ENCODE measurements at places on chromosomes 2 and 18.

DNA sequence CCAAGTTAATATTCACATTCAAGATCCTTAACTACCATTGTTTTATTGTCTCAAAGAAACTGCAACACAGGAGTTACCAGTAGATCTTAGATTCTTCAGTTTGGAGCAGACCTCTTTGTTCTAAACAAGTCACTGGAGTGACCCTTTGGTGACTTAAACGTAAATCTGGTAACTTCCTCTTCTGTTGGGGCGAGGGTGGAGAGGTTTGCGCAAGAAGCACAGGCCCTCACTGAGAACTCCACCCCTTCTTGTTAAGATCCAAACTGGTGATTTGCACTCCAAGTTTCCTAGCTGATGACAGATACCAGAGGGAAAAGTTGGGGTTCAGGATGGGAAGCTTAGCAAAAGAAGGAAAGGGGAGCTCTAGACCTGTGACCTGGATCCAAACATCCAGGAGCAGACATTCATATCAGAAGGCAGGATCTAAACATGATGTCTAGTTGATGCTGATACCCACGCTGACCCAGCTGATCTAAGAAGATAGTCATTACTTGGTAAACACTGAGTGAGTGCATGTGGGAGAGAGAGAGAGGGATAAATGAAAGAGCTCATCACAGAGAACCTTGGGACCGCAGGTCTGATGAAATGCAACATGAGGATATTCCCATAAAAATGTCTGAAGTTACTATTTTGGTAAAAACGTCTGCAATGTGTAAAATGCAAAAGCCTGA, 256.0 kb downstream of the CDH20 start:
- DNase-seq: no peak

GRCh38 chr2:24822049-24822706, 29.0 kb downstream of the CENPO start:
- no peak for DNase-seq

DNA sequence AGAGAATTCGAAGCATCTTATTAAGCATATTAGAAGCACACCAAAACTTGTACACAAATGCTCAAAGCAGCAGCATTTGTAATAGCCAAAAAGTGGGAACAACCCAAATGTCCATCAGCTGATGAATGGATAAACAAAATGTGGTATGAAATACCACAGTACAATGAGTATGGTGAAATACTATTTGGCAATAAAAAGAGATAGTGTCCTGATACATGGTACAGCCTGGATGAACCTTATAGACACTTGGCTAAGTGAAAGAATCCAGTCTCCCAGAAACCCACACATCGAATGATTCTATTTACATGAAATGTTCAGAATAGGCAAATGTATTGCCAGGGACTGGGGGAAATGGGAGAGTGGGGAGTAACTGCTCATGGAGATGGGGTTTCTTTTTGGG, 3.0 kb downstream of the SPATA3 start:
- DNase-seq: no peak

- DNase-seq: no peak
Measured at GRCh38 chr2:55732854-55733253, 39.2 kb upstream of the PNPT1 start.

- DNase-seq: no peak
Measured at GRCh38 chr2:233481368-233482142, 85.0 kb downstream of the USP40 start.

DNA sequence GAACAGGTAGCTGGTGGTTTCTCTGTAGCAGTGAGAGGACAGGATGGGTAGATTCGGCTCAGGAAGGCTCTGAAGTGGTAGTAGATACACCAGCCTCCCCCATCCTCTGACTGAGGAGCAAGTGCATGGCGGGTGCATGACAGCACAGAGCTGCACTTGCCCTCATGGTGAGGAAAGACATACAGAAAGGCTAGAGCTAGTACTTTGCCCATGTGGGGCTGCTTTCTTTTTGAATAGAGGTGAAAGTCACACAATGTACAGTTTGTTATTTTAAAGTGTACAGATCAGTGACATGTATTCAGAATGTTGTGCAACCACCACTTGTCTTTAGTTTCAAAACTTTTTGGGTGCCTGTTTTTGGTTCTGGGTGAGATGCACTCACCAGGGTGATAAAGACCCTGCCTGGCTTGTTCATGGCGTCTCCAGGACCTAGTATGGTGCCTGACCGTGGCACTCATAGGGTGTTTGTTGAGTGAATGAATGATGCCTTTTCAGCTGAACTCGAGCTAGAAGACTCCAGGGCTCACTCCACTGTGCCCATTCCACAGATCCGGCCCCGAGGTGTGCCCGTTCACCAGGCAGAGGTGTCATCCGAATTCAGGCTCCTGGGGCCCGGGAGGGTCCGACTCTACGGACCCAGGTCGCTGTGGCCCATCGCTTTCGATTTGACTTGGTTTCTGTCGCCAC, 421 bp upstream of the VAMP5 start:
- peak; percentile 33 for DNase-seq

DNA sequence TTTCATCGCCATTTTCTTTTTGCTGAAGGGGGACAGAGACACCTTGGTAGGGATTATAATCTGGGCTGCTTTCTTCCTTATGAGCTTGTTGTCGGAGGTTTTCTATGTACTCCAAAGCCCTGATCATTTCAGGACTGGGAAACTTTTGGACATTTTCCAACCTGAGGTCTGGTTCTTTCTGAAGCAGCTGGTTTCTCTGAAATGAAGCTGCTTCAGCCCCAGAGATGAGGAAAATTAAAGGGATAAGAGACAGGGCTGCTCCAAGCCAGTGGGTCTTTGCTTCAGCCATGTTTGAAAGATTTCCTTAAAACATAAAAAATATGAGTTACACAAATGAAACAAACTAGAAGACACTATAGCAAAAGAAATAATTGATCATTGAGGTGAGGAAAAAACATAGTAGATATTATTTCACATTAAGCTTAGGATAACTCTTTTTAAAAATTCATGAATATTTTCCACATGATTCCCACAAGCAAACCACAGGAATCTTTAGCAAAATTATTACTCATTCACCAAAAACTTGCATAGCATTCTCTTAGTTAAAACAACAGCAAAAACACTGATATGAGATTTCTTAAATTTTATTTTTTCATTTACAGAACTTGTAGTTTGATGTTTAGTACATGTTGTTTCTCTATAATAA, 3.0 kb downstream of the SCG2 start:
- no peak for DNase-seq
